ENCODE measurements at places on chromosomes 5 and 9.

DNA sequence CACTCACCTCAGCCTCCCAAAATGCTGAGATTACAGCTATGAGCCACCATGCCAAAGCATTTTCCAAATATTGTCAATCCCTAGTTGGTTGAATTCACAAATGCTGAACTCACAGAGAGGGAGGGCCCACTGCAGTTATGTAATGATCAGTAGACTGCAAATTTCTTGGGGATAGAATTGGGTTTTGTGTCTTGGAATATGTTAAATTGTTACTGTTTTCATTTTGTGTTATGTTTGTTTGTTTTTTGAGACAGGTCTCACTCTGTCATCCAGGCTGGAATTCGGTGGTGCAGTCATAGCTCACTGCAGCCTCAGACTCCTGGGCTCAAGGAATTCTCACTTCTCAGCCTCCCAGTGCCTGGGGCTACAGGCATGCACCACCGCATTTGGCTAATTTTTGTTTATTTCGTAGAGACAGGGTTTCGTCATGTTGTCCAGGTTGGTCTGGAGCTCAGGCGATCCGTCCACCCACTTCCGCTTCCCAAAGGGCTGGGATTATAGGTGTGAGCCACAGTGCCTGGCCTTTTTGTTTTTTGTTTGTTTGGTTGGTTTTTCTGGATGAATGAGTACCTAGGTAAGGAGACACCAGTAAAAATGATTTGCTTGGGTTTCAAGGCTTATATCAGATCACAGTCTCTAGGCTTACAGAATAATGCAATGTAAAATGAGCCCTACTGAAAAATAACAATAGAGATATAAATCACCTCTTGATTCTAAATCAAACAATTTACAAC lies 31.5 kb upstream of the LMNB1 start:
- DNase-seq: no peak

DNA sequence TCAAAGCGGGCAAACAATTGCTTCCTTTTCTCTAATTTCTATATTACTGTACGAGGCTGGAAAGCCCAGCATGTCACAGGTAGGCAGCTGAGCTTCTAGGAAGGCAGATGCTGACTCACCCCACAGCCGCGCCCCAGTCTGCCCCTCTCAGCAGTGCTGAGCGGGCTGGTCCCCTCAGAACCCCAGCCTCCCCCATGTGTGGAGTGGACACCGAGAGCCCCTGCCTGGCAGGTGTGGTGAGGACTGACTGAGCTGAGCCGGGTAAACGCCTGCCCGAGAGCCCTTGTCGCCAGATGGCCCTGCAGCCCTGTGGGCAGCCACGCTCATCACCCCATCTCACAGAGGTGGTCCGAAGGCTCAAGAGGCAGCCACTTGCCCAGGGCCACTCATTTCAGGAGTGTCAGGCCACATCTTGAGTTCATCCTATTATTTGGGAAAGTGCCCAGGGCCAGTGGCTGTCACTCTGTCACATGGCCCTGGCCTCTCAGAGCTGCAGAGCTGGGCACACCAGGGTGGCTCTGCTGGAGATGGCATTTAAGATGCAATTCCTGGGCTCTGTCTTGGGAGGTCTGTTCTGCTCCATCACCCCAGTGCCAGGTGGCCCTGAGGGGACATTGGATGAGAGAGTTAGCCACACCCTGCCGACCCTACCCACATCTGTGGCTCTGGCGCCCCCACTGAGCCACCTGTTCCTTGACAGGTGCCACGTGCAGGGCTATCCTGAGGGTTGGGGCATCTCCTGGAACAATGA lies 12.4 kb downstream of the CARD19 start:
- no peak for DNase-seq

- no peak for DNase-seq
Measured at GRCh38 chr5:15539951-15540350, 40.0 kb downstream of the FBXL7 start.

GRCh38 chr5:56147659-56148230 lies 85.4 kb downstream of the ANKRD55 start:
- no peak for DNase-seq
